ENCODE measurements at places on chromosomes 13 and 19.
A peak's percentile ranks its signal among the peaks of the same experiment; 100 is the strongest.

- peak; percentile 94 for DNase-seq
Observed at GRCh38 chr19:39497996-39498797, 550 bp upstream of the DLL3 start.

- no peak for DNase-seq
Observed at GRCh38 chr13:113187883-113188665, 20.4 kb downstream of the PCID2 start.

- peak; percentile 69 for DNase-seq
Observed at GRCh38 chr19:47305309-47305751, 4.3 kb upstream of the C5AR1 start.

GRCh38 chr13:48979892-48980291 is 4.2 kb downstream of the FNDC3A start:
- DNase-seq = no peak

- no peak for DNase-seq
Observed at GRCh38 chr13:75186379-75186778, 295.6 kb downstream of the TBC1D4 start.

- no peak for DNase-seq
Observed at GRCh38 chr19:13012690-13013608, 17.7 kb downstream of the NFIX start.

DNA sequence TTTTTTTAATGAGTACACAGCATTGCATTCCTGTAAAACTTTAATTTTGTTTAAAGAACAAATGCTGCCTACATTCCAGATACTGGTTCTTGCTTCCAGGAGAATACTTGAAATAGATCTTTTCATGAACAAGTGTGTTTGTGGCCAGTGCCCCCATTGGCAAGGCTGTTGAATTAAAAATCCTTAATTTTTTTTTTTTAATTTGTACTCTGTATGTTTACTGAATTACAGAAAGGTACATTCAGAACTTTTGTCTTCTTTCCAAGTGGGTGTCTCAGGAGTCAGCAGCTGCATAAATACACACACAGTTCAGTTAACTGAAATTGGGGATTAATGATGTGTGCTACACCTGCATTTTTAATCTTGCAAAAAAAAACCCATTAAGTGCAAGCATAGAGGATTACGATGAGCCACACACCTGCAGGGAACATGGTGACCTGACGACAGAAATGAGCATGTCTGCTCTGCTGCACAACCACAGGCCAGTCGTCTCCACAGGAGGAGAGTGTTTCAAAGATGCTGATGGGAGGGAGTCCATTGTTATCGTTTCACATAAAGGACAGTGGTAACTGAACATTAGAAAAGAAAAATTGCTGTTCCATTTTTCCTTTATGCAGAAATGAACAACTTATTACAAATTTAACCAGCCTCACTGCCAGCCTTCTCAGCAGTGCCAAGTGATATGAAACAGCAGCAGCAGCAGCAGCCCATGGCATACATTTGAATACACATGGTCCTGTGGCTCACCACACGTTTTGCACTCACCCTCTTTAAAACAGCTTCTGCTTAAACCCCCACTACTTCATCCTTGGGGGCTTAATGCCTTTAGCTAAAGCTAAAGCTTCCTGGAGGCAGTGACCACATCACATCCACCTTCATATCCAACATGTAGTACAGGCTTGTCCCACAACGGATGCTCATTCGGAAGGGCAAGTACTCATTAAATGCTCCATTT is 72.3 kb upstream of the RFC3 start:
- peak; percentile 86 for DNase-seq

DNA sequence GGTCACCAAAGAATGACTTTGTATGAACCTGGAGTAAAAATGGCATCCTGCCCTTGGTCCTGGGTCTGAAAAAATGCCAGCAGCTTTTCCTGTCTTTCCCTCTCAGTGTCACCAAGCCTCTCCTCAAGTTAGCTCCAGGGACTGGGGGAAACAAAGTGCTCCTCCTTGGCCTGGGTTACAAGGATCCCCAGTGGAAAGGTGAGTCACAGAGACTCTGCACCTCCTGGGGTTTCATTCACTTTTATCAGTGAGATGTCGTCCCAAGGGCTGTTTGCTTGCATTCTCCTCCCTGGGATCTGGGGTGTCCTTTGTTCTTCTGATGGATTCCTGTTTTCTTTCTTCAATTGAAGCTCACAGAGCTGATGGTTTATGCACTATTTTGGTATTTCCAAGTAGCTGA is 93.2 kb upstream of the CSNK1A1L start:
- DNase-seq = peak; percentile 42

DNA sequence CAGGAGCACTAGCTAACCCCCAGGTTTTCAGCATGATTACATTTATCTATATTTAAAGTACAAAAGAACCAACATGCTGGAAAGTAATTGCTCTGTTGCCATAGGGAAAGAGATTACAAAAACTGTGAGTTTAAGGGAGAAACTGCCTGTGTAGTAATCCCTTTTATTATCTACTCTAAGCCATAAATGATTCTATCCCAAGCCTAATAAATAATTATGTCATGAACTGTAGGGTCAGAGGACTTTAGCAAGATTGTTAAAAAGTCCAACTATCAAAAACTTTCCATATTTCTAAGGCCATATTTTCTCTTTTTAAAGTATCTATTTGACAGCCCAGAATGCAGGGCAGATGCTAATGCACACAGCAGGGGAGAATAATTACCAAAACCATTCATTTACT is 573.8 kb upstream of the MIR17HG start:
- DNase-seq = peak; percentile 90

GRCh38 chr13:32092496-32092895 is 60.9 kb downstream of the FRY start:
- no peak for DNase-seq

DNA sequence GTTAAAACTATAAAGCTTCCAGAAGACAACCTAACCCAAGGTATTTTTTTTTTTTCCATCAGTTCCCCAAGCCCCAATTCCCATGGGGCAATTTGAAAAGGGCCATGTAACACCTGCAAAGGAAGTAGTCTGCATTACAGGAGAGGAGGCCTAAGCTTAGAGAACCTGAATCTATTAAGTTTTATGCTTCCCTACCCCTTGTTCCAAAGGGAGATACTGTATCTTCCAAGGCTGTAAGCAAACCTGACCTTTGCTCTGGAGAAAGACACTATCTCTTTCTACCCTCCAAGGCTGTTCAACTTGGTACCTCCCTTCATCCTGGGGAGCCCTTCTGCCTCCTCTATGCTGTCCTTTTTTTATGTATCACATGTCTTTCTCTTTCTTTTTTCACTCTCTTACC is 15.0 kb downstream of the KATNAL1 start:
- peak; percentile 57 for DNase-seq

DNA sequence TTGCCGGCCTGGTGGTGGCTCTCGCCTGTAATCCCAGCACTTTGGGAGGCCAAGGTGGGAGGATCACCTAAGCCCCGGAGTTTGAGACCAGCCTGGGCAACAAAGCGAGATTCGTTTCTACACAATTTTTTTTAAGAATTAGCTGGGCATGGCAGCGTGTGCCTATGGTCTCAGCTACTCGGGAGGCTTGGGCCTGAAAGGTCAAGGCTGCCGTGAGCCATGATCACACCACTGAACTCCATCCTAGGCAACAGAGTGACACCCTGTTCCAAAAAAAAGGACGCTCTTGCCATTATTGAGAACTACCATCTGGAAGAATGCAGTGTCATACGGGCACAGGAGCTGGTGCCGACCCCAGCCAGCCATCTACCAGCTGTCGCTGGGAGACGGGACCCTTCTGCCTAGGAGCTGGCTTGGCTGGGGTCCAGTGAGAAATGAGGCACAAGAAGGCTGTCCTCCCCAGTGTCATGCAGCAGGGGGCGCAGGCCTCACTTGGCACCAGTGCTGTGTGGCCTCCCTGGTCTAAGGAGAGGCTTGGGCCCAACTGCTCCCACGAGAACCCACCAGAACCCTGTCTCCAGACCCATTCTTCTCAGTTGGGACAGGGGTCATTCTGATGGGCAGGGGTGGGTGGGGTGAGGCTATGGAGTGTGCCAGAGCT is 12.2 kb upstream of the RELB start:
- peak; percentile 65 for DNase-seq

DNA sequence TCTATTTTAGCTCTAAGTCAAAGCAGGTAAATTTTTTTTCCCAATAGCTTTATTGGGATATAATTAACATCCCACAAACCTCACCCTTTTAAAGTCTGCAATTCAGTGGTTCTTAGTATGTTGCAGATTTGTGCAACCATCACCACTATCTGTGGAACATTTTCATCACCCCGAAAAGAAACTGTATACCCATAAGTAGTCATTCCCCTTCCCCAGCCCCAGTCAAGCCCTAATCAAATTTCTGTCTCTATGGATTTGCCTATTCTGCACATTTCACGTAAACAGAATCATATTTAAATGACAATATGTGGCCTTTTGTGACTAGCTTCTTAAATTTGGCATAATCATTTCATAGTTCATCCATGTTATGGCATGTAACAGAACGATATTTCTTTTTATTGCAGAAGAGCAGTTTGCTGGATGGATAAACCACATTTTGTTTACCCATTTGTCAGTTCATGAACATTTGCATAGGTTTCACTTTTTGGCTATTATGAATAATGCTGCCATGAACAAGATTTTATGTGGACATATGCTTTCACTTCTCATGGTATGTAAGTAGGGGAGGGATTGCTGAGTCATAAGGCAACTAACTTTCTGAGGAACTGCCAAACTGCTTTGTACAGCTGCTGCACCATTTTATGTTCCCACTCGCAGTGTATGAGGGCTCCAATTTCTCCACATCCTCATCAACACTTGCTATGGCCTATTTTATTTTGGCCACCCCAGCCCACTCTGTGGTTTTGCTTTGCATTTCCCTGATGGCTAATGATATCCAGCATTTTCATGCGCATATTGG is 10.9 kb downstream of the SLC46A3 start:
- DNase-seq = no peak

- DNase-seq = no peak
Observed at GRCh38 chr19:42024622-42025111, 30.6 kb upstream of the ATP1A3 start.

DNA sequence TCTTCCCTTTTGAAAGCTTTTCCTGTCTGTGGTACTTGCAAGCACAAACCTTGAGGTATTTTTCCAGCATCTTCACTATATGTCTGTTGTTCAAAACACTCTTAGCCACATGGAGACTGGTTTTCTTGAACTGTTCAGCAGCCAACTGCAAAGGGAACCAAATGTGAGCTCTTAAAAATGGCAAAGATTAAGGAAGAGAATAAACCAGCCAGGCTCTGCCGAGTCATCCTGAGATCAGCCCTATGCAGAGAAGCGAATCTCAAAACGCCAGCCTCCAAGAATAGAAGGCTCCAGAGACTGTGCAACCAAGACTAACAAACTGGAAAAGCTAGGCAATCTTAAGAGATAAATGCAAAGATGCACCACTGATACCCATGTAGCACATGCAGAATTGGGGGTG is 20.7 kb downstream of the AKAP8 start:
- DNase-seq = no peak

DNA sequence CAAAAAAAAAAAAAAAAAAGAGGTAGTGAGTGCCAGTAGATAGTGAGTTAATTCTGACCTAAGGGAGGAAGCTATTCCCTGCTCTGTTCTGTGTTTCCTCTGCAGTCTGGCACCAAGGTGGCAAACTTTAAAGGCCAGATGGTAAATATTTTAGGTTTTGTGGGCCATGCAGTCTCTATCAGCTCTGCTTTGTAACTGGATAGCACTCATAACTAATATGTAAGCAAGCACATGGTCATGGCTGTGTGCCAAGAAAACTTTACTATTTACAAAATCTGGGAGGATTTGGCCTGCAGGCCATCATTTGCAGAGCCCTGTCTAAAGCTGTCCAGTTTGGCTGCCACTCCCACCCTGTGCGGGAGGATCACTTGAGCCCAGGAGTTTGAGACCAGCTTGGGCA is 4.3 kb downstream of the PIN1 start:
- DNase-seq = peak; percentile 59
